Endothelial cell (in vitro differentiated cells): ENCODE measurements at places on chromosomes 5 and 9. TPM values are rescaled to one million over a fixed set of nuclear protein-coding genes. Genes with fewer than 3 reads are reported as not detected.

Gene STPG3
- not detected for total RNA-seq

Gene RNF44
- 103 TPM for total RNA-seq

Gene C5orf47
- total RNA-seq: not detected

Gene SPAAR
- total RNA-seq: 32.0 TPM

Gene IL5
- total RNA-seq: not detected

Gene ATOX1
- 106 TPM for total RNA-seq

Gene PCDH1
- total RNA-seq: 140 TPM

Gene STK32A
- 0.87 TPM for total RNA-seq

Gene PCDHGA3
- total RNA-seq: 1.4 TPM

Gene PLAC8L1
- 0.80 TPM for total RNA-seq

Gene WDR38
- total RNA-seq: not detected

Gene GPRIN1
- 3.9 TPM for total RNA-seq

Gene C9orf153
- total RNA-seq: 0.36 TPM

Gene PLK2
- 572 TPM for total RNA-seq

Gene WDR55
- 28.5 TPM for total RNA-seq

DNA sequence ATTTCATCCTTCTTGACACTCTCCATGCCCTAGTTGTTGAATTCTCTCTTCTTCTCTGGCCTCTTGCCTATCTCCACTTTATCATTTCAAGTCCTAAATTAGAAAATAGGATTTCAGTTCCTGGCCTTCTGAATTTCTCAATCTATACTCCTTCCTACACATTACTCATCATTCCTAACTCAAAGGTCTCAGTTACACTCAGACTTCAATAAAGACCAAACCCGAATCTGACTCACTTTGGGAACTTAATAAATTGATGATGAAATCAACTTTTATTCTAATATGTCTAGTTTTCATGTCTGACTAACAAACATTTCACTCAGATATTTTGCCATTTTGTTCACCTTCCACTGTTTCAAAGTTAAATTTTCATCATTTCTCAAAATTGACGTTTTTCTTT lies 113.6 kb upstream of the TSLP start:
- DNase-seq: no peak

DNA sequence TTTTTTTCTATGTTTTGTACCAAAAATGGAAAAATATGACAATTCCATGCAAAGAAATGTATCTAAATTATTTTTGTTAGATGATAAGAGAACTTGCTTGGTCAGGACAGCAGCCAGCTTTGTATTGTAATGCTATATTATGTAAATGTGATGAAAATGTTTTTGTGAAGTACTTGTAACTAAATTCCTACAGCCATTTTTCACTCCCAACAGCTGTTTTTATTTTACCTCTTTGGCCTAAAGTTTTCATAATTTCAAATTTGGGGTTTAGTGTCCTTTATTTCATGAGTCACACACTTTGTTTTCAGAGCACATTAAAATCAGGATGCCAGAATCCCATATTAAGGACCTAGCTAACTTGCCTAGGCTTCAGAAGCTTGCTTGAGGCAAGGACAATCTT lies 64.1 kb downstream of the WDR41 start:
- DNase-seq: no peak

DNA sequence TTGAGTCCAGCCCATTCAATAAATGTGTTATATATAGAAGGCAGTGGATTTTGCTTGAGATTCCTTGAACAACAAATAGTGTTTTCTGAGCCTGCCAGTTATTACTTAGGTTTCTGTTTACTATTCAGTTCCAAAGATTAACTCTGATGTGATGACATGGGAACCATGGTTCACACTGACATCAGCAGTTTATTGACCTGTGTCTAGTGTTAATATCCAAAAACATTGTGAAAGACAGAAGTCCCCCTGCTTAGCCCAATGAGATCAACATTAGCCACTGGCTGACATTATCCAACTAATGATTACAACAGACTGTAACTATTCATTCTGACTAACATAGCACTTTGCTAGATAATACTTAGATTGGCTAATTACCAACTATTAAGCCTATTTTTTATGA lies 14.9 kb downstream of the APBA1 start:
- DNase-seq: no peak

- no peak for DNase-seq
Measured at GRCh38 chr9:115008536-115009270, 78.3 kb upstream of the TNFSF8 start.

DNA sequence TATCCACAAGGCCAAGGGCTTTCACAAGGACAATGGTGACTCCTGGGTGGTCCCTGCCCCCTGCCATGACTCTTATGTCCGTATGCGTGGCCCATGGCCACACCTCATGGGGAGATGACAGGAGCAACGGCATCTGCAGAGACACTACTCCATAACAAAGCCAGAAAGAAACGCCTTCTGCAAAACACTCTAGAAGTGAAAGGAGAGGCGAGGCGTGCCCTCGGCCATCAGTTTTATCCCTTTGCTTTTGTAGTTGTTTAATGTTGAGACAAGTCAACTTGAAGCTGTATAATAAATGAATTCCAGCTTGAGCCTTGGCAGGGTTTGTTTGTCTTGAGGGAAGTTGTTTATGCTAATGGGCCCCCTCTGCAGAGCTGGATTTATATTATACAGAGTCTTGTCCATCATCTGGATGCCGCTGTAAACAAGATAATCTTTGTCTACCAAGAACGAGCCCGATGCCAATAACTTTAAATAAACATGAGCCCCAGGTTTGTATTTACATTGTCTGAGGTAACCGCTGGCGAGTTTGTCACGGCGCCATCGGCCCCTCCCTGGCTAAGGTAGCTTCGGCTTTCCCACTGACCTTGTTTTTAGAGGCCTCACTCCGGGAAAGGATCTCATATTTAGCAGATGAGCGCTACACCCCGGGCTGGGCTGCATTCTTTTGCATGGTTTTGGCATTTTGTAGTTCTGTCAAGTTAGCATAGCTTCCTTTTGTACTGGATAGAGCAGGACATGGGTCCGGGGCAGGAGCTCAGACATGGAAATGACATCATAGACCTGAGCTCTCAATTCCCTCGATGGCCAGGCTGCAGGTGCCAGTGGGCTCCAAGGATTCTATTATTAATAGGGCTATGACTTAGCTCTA lies 165.3 kb downstream of the ERCC6L2 start:
- DNase-seq: no peak

DNA sequence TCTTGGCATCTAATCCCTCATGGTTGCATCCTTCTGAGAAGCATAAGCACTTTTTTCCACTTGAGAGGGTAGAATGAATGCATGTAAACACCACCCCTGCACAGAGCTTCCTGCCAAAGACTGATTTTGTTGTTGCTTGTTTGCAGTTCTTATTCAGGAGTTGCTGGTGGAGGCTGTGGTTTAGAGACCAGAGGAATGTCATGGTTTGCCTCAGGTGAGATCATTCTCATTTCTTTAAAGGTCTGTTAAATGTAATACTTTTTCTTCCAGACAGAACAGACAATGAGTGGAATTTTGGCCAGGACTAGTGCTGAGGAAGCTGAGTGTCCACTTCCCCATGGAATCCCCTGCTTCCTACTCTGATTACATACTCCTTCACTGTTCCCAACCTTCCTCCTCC lies 3.2 kb upstream of the TNC start:
- DNase-seq: no peak

GRCh38 chr5:174282391-174282790 lies 236.9 kb downstream of the NSG2 start:
- DNase-seq: no peak

DNA sequence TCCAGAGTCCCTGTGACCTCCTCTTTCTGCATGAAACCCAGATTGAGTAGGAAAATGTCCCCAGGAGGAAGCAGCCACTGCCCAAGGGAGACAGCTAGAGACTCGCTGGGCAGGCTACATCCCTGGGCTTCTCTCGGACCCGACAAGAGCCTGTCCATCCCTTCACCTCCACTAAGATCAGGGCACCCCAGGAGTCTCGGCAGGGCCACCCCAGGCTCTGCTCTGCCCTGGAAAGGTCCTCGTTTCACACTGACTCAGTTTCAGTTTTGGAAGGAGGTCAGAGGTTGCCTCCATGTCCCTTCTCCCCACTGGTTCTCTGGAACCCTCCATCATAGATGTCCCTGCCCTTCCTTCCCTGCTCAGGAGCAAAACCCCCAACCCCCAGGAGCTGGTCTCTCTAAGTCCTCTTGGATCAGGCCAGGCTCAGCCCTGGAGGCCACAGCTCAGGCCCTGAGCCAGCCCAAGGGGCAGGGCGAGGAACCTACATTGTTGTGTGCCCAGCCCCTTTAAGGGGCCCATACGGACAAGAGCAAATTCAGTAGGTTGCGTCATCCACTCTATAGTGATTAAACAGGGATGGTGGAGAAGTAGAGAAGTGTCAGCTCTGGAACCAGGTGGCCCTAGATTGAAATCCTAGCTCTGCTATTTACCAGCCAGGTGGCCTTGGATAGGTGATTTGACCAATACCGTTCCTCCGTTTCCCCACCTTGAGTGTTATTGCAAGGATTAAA lies 37.4 kb downstream of the C9orf50 start:
- DNase-seq: no peak

DNA sequence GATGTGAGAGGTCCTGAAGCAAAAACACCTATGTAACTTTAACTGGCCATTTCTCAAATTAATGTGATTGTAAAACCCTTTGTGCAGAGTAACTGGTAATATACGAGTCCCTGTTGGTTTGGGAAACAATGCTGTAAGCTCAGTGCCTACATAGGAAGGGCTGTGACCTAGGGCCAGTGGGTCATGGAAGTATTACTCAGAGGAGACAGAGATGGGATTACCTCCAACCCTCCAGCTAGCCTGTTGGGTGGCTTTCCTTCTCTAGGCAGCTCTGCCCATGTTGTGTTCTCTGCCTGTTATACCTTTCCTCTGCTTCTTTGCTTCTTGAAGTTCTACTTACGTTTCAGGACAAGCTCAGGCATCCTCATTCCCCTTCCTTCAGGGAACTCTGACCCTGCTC lies 294.8 kb upstream of the RFX3 start:
- no peak for DNase-seq

GRCh38 chr5:66518753-66519152 lies 77.4 kb upstream of the MAST4 start:
- no peak for DNase-seq

DNA sequence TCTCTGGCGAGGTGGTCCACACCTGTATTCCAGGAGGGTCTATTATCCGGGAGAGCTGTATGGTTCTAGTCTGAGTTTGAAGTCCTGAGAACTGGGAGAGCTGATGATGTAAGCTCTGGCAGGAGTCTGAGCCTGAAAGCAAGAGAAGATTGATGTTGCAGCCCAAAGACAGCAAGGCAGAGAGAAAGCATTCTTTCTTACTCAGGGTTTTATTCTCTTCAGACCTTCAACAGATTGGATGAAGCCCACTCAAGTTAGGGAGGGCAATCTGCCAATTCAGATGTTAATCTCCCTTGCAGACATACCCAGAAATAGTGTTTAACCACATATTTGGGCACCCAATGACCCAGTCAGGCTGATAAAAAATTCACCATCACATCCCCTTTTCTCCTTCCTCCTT lies 159.1 kb downstream of the CCDC171 start:
- no peak for DNase-seq

- no peak for DNase-seq
Measured at GRCh38 chr9:97518909-97519307, 17.4 kb downstream of the TMOD1 start.

GRCh38 chr5:163506726-163507125 lies 1.3 kb downstream of the MAT2B start:
- DNase-seq: no peak

DNA sequence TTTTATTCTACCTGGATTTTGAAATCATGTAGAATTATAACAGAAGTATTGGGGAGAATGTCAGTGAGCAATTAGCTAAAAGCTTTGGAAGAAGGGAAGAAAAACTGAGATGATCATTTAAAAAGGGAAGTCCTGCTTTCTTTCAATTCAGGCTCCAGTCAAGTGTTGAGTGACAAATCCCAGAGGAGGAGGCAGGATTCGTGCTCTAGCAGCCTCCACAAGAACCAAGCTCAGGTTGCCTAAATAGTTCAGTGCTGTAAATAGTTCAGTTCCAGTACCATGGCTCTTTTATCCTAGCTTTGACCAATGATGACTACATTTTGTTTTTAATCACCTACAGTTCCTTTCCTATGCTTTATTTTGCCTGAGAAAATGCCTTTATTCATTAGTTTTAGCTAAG lies 204.9 kb upstream of the NREP start:
- no peak for DNase-seq

GRCh38 chr9:13790055-13790454 lies 510.6 kb upstream of the MPDZ start:
- DNase-seq: no peak

- no peak for DNase-seq
Measured at GRCh38 chr5:59922220-59922619, 28.7 kb upstream of the PDE4D start.

DNA sequence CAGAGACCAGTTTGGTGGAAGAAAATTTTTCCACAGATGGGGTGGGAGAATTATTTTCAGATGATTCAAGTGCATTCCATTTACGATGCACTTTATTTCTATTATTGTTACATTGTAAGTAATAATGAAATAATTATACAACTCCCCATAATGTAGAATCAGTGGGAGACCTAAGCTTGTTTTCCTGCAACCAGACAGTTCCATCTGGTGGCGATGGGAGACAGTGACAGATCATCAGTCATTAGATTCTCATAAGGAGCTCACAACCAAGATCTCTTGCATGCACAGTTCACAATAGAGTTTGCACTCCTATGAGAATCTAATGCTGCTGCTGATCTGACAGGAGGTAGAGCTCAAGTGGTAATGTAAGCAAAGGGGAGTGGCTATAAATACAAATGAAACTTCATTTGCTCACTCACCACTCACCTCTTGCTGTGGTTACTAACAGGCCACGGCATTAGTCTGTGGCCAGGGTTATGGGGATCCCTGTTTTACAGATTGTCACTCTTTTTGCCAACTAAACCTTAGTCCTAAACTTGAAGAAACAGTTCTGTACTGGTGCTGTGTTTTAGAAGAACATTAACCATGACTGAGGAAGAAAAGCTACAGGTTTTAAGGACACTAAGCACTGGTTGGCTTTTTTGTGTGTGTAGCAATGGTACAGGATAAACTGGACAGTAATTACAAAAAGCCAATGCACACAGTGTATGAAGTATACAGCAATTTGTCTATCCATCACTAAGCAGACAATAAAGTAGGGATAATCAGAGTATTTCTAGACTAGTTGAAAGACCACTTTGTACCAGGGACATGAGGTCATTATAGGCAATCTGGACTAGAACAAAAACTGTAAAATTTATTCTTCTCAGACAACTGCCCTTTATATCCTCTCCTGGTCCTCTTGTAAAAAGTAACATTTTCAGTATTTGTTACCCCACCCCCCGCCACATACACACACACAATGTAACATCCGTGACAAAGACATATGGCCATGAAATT lies 9.9 kb downstream of the TMEM232 start:
- no peak for DNase-seq

DNA sequence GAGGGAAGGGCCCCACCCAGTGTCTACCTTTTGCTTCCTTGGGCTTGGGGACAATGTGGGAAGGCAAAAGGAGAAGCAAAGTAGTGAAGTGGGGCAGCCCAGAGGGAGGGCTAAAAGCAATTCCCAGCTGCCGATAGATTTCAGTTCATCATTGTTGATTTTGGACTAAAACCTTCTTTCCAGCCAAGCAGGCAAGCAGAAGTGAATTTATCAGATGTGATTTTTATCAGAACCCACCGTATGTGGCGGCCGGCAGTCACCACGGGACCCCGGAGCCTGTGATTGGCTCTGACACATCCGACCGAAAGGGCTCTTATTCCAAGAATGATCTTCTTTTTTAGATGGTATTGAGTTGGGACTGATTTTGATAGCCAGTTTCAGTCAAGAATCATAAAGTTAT lies 559.9 kb downstream of the PSAT1 start:
- no peak for DNase-seq

- no peak for DNase-seq
Measured at GRCh38 chr5:131281133-131281867, 17.4 kb downstream of the CDC42SE2 start.

- DNase-seq: peak; percentile 90
Measured at GRCh38 chr5:172697123-172698121, 56.4 kb downstream of the NEURL1B start.

- no peak for DNase-seq
Measured at GRCh38 chr5:93596310-93596675, 13.3 kb downstream of the NR2F1 start.
